ENCODE measurements at places on chromosomes 16 and 17. TPM values are rescaled to one million over a fixed set of nuclear protein-coding genes. Genes with fewer than 3 reads are reported as not detected.

ITGAL gene
- 1.9 TPM for total RNA-seq

DNA sequence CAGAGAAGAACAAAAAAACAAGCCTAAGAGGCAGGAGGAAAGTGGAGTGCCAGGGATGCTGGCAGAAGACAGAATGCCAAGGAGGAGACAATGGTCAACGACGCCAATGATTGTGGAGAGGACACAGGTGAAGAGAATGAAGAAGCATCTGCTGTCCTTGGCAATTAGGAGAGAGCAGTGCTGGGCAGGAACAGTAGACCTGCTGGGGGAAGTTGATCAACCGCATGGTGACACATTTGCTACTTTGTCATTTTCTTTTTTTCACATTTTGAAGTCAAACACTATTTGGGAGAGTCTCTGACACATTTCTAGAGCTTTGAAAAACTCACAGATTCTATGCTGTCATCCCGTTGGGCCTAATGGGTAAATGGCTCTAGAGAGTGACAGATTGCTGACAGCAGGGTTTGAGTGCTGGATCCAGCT is 1.1 kb upstream of the PIK3R6 start:
- no peak overlapping the region for H3K27ac ChIP-seq
- H3K36me3 ChIP-seq = no peaks in the 10 kb centered on the region
- DNase-seq = no peak
- H3K4me3 ChIP-seq = no peak overlapping the region
- H3K4me1 ChIP-seq = no peaks in the 10 kb centered on the region
- peaks cover 4% of the 10 kb centered on the region for H3K27me3 ChIP-seq

DNA sequence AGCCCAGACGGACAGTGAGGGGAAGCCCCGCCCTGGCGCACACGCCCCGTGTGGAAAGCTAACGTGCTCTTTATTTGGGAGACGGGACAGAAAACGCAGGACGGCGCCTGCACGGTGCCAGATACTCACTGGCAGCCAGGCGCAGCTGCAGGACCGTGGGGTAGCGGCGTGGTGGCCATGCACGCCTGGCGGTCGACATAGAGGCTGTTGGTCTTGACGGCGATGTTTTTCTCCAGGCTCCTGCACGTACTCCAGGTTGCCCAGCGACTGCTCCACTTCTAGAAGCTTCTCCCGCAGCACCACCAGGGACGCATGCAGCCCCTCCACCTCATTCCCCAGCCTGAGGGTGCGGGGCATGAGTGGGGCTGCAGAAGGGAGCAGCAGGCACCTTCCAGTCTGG is 5.1 kb upstream of the C1QTNF8 start:
- H3K36me3 ChIP-seq = no peaks in the 10 kb centered on the region
- peaks cover 6% of the 10 kb centered on the region for H3K4me1 ChIP-seq
- no peak for DNase-seq
- H3K4me3 ChIP-seq = no peak overlapping the region
- H3K27ac ChIP-seq = no peak overlapping the region

DNA sequence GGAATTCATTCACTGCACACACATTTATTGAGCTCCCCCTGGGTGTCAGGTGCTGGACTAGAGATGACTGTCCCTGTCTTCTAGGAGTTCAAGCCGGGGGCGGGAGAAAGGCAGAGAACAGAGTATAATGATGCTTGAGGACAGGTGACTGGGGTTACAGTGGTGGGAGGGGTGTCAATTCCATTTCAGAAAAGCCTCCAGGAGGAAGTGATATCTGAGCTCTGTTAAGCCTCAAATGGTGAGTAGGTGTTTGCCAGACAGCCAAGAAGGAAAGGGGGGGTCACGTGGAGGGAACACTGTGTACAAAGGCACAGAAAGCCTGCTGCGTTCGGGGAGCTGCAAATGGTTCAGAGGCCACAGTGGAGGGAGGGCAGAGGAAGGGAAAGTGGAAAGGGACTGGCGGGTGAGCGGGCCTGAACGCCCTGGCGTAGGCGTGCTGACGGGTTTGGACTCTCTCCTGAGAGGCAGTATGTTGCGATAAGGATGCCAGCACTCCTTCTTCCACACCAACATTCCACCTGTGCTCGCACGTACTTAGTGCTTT is 9.7 kb upstream of the NXPH3 start:
- H3K36me3 ChIP-seq = no peaks in the 10 kb centered on the region
- H3K27me3 ChIP-seq = no peaks in the 10 kb centered on the region
- H3K27ac ChIP-seq = peak overlapping the region; percentile 88

GRCh38 chr17:61495161-61495857 is 43.1 kb downstream of the TBX4 start:
- no peak overlapping the region for H3K27ac ChIP-seq
- H3K27me3 ChIP-seq = no peaks in the 10 kb centered on the region
- H3K4me3 ChIP-seq = no peak overlapping the region
- DNase-seq = no peak
- peaks cover 28% of the 10 kb centered on the region for H3K4me1 ChIP-seq
- H3K36me3 ChIP-seq = no peaks in the 10 kb centered on the region

SYNGR3 gene
- 7.1 TPM for total RNA-seq

KRT9 gene
- not detected for total RNA-seq

SYT17 gene
- 2.5 TPM for total RNA-seq

GRCh38 chr16:88479793-88480760 is 27.0 kb downstream of the ZFPM1 start:
- no peaks in the 10 kb centered on the region for H3K36me3 ChIP-seq
- H3K4me1 ChIP-seq = no peaks in the 10 kb centered on the region
- H3K27me3 ChIP-seq = no peaks in the 10 kb centered on the region
- DNase-seq = no peak
- H3K27ac ChIP-seq = no peak overlapping the region

DRC3 gene
- 1.6 TPM for total RNA-seq

- H3K4me3 ChIP-seq = no peak overlapping the region
- H3K27ac ChIP-seq = no peak overlapping the region
- DNase-seq = no peak
- H3K36me3 ChIP-seq = no peaks in the 10 kb centered on the region
These were observed 6.1 kb downstream of the DNAI2 start for GRCh38 chr17:74280093-74280513.

CARD14 gene
- total RNA-seq = not detected

GRCh38 chr17:73759734-73760438 is 115.6 kb upstream of the SDK2 start:
- no peaks in the 10 kb centered on the region for H3K36me3 ChIP-seq
- H3K27ac ChIP-seq = no peak overlapping the region
- H3K27me3 ChIP-seq = peaks cover 15% of the 10 kb centered on the region
- no peaks in the 10 kb centered on the region for H3K4me1 ChIP-seq
- no peak for DNase-seq
- no peak overlapping the region for H3K4me3 ChIP-seq

TBC1D3K gene
- not detected for total RNA-seq

- no peaks in the 10 kb centered on the region for H3K4me1 ChIP-seq
- no peaks in the 10 kb centered on the region for H3K36me3 ChIP-seq
- H3K27ac ChIP-seq = no peak overlapping the region
- DNase-seq = no peak
These were observed 9.6 kb downstream of the FAM20A start for GRCh38 chr17:68591583-68591982.

GRCh38 chr16:75495076-75495674 is at the start of gene CHST6:
TSS of gene CHST6 (minus strand) at chr16:75495441. CDS start at chr16:75479828, 15,613 bp downstream.
- no peak within 1 kb of the TSS for H3K27ac ChIP-seq
- peaks cover 32% of the 10 kb centered on the region for H3K27me3 ChIP-seq
- no peak for DNase-seq
- peak within 1 kb of the TSS; percentile 26 for H3K4me3 ChIP-seq

DNA sequence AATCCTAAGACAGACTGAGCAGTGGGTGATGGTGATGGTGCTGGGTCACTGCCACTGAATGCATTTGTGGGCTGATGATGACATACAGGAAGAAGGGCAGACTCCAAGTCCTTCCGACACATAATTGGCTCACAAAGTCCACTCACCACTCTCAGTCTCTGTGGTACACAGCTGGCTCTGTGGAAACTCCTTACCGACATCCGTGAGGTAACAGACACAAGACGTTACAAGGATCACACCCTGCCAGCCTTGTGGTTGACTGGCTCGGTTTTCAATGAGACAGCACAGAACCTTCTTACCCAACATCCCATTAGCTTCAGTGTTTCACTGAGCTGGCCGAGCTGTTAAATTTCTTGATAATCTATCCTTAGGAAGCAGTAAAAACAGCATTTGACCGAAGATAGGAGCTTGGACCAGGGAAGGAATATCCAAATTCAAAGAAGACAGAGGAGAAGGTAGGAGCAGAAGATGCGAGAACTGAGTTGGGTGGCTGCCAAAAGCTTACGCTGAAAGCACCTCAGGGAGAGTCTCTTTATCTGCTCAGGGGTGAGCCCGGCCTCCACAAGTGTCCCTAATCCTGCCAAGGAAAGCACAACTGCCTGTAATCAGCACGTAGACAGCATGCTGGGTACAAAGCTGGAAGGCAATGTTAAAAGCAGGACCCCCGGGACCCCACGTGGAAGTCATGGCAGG is 5.5 kb upstream of the MXRA7 start:
- H3K27me3 ChIP-seq = no peaks in the 10 kb centered on the region
- H3K27ac ChIP-seq = peak overlapping the region; percentile 69
- H3K4me1 ChIP-seq = no peaks in the 10 kb centered on the region
- peak; percentile 77 for DNase-seq

DNA sequence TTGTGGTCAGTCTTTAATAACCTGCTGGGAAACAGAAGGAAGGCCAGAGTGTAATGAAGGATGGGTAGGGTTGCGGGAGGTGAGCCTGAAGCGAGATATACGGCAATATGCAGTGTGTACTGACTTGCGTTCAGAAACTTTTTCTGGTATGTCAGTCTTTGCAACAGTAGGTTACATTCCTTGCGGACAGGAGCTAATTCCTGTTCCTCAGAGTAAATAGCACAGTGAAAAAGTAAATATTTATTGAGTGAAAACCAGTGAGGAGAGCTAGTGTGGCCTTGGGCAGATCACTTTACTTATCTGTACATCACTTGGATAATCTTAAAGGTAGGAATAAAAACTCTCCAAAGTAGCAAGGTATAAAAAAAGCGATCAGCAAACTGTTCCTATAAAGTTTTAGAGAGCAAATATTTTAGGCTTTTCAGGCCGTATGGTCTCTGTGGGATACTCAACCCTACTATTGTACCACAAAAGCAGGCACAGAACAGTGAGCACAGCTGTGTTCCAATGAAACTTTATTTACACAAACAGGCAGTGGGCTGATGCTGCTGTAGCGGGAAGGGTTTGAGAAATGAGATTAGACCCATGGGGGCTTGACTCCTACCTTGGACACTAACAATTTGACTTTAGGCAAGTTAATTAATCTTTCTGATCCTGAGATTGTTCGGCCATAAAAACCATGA is 348.0 kb downstream of the UTP18 start:
- no peak for DNase-seq
- H3K4me1 ChIP-seq = no peaks in the 10 kb centered on the region
- no peak overlapping the region for H3K4me3 ChIP-seq
- no peaks in the 10 kb centered on the region for H3K36me3 ChIP-seq
- H3K27me3 ChIP-seq = no peaks in the 10 kb centered on the region
- no peak overlapping the region for H3K27ac ChIP-seq

CACNA1H gene
- 37.0 TPM for total RNA-seq

KRT15 gene
- total RNA-seq = not detected

GRCh38 chr16:72829846-72830775 is 217.8 kb downstream of the ZFHX3 start:
- no peak overlapping the region for H3K4me3 ChIP-seq
- H3K4me1 ChIP-seq = peaks cover 52% of the 10 kb centered on the region
- H3K27ac ChIP-seq = no peak overlapping the region
- no peaks in the 10 kb centered on the region for H3K27me3 ChIP-seq
- no peaks in the 10 kb centered on the region for H3K36me3 ChIP-seq

All from sigmoid colon (tissue), 7 donors.